ENCODE measurements at places on chromosomes 2 and 18. TPM values are rescaled to one million over a fixed set of nuclear protein-coding genes. Genes with fewer than 3 reads are reported as not detected.

Gene TMEM169
- 1.2 TPM for total RNA-seq

Gene TUBA3E
- not detected for total RNA-seq

Gene UGT1A8
- not detected for total RNA-seq

Gene CFC1
- total RNA-seq: not detected

Gene CYP26B1
- total RNA-seq: not detected

Gene ZNG1B
- total RNA-seq: 36.4 TPM

Gene HRH4
- total RNA-seq: not detected

Gene ID2
- 263 TPM for total RNA-seq

GRCh38 chr2:198587741-198588140 lies 783.3 kb downstream of the PLCL1 start:
- no peak overlapping the region for H3K4me3 ChIP-seq
- no peak overlapping the region for H3K27ac ChIP-seq
- no peaks in the 10 kb centered on the region for H3K4me1 ChIP-seq
- H3K27me3 ChIP-seq: no peaks in the 10 kb centered on the region

DNA sequence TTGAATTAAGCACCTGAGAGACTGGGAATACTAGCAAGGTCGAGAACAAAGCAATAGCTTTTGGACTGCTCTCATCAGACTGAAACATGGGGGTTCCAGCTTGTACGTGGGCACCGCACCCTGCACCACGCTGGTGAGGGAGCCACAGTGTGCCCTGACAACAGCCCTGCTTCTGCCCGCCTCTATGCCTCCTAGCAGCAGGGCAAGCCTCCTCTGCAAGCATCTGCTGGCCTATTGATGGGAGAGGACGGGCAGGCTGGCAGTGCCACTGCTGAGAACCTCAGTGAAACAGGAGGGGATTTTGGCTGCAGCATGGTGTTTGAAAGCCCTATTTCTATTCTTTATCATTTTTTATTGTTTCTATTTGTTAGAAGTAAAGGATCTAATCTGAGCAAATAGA lies 146.1 kb upstream of the OTOS start:
- no peaks in the 10 kb centered on the region for H3K4me1 ChIP-seq
- peak; percentile 4 for DNase-seq
- H3K27ac ChIP-seq: no peak overlapping the region
- H3K36me3 ChIP-seq: no peaks in the 10 kb centered on the region

DNA sequence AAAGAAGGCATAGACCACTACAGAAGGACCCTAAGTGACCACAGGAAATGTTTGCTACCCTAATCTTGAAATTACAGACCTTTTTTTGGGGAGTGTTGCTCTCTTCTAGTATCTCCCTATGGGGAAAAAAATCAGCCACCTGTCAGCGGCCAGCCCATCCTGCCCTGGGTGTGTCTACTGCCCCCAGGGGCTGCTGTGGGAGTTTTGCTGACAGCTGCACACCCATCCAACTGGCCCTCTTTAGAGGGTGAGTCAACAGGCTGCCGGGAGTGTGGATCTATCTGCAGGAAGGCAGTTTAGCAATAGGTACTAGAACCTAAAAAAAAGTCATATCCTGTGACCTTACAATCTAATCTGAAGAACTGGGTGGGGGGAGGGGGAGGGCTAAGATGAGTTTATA lies 796 bp upstream of the DYSF start:
- H3K27ac ChIP-seq: no peak overlapping the region
- no peaks in the 10 kb centered on the region for H3K36me3 ChIP-seq
- peaks cover 31% of the 10 kb centered on the region for H3K27me3 ChIP-seq
- H3K4me3 ChIP-seq: no peak overlapping the region
- peak; percentile 51 for DNase-seq

DNA sequence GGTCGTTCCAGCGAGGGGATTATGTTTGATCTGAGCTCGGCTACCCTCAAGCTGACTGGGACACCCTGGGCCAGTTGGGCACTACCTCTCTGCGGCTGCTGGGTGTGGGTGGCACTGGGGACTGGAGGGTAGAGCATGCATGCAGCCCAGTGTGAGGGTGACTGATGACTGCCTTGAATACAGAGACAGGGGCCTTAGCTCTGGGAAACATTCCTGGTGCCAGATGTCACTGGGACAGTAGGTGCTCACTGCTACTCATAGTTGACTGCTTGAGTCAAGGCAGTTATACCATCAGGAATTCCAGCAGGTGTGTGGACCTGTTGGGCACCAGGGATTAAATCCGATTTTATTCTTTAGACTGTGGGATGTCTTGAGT lies 33.6 kb upstream of the ATP6V1B1 start:
- peaks cover 9% of the 10 kb centered on the region for H3K4me1 ChIP-seq
- no peak for DNase-seq
- H3K4me3 ChIP-seq: no peak overlapping the region
- no peak overlapping the region for H3K27ac ChIP-seq
- H3K36me3 ChIP-seq: no peaks in the 10 kb centered on the region
- H3K27me3 ChIP-seq: peaks cover 91% of the 10 kb centered on the region

- no peak for DNase-seq
- peaks cover 73% of the 10 kb centered on the region for H3K4me1 ChIP-seq
- no peak overlapping the region for H3K4me3 ChIP-seq
- no peaks in the 10 kb centered on the region for H3K27me3 ChIP-seq
Measured at GRCh38 chr2:43566461-43566729, 29.4 kb downstream of the THADA start.

- no peak for DNase-seq
- H3K27ac ChIP-seq: no peak overlapping the region
- no peaks in the 10 kb centered on the region for H3K36me3 ChIP-seq
- H3K27me3 ChIP-seq: no peaks in the 10 kb centered on the region
Measured at GRCh38 chr2:180747728-180748127, 232.7 kb upstream of the UBE2E3 start.

- H3K36me3 ChIP-seq: no peaks in the 10 kb centered on the region
- no peak for DNase-seq
- no peak overlapping the region for H3K27ac ChIP-seq
- H3K4me3 ChIP-seq: no peak overlapping the region
- peaks cover 2% of the 10 kb centered on the region for H3K27me3 ChIP-seq
Measured at GRCh38 chr2:151053661-151053990, 208.0 kb downstream of the RBM43 start.

GRCh38 chr18:12113999-12114646 lies 20.5 kb downstream of the ANKRD62 start:
- DNase-seq: no peak
- no peaks in the 10 kb centered on the region for H3K36me3 ChIP-seq
- H3K4me3 ChIP-seq: no peak overlapping the region
- H3K4me1 ChIP-seq: no peaks in the 10 kb centered on the region
- no peak overlapping the region for H3K27ac ChIP-seq

DNA sequence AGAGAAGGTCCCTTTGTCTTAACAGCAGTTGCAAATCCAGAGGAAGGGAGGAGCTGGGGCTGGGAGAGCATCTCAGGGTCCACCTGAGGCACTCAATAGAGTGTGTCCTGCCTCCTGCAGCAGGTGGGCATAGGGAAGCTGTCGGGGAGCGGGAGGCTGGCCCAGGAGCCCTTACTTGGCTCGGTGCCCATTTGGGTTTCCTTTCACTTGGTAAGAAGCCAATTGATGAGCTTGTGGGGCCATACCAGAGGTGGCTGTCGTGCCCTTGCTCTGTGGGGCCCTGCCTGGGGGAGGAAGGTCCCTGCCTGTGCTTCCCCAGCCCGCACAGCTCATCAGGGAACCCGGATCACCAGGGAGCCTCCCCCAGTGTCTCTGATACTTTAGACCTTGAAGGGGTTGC lies 229.7 kb downstream of the DYSF start:
- H3K27me3 ChIP-seq: no peaks in the 10 kb centered on the region
- DNase-seq: no peak
- H3K27ac ChIP-seq: no peak overlapping the region
- H3K4me3 ChIP-seq: no peak overlapping the region
- no peaks in the 10 kb centered on the region for H3K36me3 ChIP-seq

GRCh38 chr2:31859959-31860358 lies 150.8 kb downstream of the MEMO1 start:
- H3K4me1 ChIP-seq: no peaks in the 10 kb centered on the region
- DNase-seq: no peak
- no peaks in the 10 kb centered on the region for H3K27me3 ChIP-seq
- H3K36me3 ChIP-seq: peaks cover 3% of the 10 kb centered on the region
- no peak overlapping the region for H3K27ac ChIP-seq
- H3K4me3 ChIP-seq: no peak overlapping the region

- no peaks in the 10 kb centered on the region for H3K27me3 ChIP-seq
- no peak overlapping the region for H3K27ac ChIP-seq
- DNase-seq: no peak
- H3K36me3 ChIP-seq: no peaks in the 10 kb centered on the region
- no peak overlapping the region for H3K4me3 ChIP-seq
Measured at GRCh38 chr2:200155652-200156051, 150.8 kb upstream of the SPATS2L start.

- H3K27ac ChIP-seq: no peak overlapping the region
- DNase-seq: no peak
- no peaks in the 10 kb centered on the region for H3K27me3 ChIP-seq
- no peaks in the 10 kb centered on the region for H3K4me1 ChIP-seq
- H3K4me3 ChIP-seq: no peak overlapping the region
- no peaks in the 10 kb centered on the region for H3K36me3 ChIP-seq
Measured at GRCh38 chr2:66683599-66683998, 248.7 kb downstream of the MEIS1 start.

DNA sequence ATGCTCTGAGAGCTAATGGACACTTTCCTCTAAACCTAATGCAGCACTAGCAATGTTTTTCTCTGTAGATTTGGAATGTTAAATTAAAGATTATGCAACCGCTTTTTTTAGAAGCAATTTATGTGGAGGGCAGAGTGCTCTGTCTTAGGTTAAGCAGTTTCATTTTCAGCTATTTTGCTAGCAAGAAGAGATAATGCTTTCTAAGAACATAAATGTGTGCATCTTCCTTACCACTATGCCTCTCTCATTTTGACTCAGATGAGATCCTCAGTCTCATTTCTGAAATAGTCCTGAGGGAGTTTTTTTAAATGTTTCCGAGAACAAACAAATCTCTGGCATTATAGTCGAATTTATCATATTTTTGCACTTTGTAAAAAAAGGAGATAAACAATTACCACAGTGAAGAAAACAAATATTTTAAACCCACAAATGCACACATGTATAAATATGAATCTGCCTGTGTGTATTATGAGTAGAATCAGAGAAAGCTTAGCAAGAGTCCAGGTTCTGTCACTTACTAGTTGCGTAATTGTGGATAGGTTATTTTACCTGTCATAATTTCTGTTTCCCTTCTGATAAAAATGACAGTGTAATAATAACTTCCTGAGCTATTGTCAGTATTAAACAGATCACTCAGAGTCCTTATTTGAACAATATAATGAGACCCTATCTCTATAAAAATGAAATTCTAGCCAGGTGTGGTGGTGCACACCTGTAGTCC lies 207.7 kb upstream of the CRIM1 start:
- H3K27ac ChIP-seq: peak overlapping the region; percentile 65
- H3K4me3 ChIP-seq: peak overlapping the region; percentile 41
- no peaks in the 10 kb centered on the region for H3K27me3 ChIP-seq
- H3K4me1 ChIP-seq: peaks cover 29% of the 10 kb centered on the region
- H3K36me3 ChIP-seq: peaks cover 3% of the 10 kb centered on the region

DNA sequence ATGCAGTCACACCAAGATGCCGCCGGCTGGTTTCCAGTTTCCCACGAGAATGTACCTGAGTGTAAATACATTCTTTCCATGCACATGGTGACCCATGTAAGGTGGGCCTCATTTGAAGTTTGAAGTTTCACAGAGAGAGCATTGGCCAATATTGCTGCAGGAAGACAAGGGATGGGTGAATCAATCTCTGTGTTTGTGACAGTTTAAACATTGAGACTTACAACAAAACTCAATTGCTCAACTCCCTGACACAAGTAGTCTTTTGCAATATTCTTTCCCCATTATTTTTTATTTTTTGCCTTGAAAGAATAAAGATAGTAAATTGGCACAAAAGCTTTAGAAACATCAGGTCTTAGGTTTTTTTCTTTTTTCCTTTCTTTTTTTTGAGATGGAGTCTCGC lies 5.1 kb downstream of the SERPINB2 start:
- no peaks in the 10 kb centered on the region for H3K36me3 ChIP-seq
- H3K27ac ChIP-seq: no peak overlapping the region
- peaks cover 5% of the 10 kb centered on the region for H3K27me3 ChIP-seq

GRCh38 chr2:126253669-126254068 lies 402.3 kb upstream of the GYPC start:
- no peaks in the 10 kb centered on the region for H3K36me3 ChIP-seq
- H3K27ac ChIP-seq: no peak overlapping the region
- no peak for DNase-seq
- no peak overlapping the region for H3K4me3 ChIP-seq
- no peaks in the 10 kb centered on the region for H3K27me3 ChIP-seq

DNA sequence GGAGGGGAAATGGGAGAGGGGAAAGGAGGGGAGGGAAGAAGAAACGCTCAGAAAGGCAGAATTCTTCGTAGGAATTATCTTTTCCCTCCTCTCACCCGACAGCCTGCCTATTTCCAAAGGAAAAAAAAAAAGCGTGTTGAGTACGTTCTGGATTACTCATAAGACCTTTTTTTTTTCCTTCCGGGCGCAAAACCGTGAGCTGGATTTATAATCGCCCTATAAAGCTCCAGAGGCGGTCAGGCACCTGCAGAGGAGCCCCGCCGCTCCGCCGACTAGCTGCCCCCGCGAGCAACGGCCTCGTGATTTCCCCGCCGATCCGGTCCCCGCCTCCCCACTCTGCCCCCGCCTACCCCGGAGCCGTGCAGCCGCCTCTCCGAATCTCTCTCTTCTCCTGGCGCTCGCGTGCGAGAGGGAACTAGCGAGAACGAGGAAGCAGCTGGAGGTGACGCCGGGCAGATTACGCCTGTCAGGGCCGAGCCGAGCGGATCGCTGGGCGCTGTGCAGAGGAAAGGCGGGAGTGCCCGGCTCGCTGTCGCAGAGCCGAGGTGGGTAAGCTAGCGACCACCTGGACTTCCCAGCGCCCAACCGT lies at the start of gene GAD1:
Gene GAD1 (plus strand): TSS at position 384 of the 589 bp plus-strand sequence. CDS start 1,705 bp downstream, outside the sequence.
- H3K4me1 ChIP-seq: peaks cover 59% of the 10 kb centered on the region
- H3K27me3 ChIP-seq: peaks cover 88% of the 10 kb centered on the region
- peaks cover 2% of the 10 kb centered on the region for H3K36me3 ChIP-seq

- peaks cover 6% of the 10 kb centered on the region for H3K4me1 ChIP-seq
- H3K4me3 ChIP-seq: no peak overlapping the region
- H3K27me3 ChIP-seq: peaks cover 3% of the 10 kb centered on the region
- DNase-seq: no peak
- no peaks in the 10 kb centered on the region for H3K36me3 ChIP-seq
Measured at GRCh38 chr2:188983427-188984064, 9.4 kb downstream of the COL3A1 start.

- no peak overlapping the region for H3K4me3 ChIP-seq
- H3K4me1 ChIP-seq: no peaks in the 10 kb centered on the region
Measured at GRCh38 chr2:2714408-2714807, 383.3 kb upstream of the MYT1L start.

All from activated CD8-positive, alpha-beta T cell treated with anti-CD3 and anti-CD28 coated beads, Interleukin-2, amount 10 ng/mL, durations not matched to agents 7 days and 5 days (primary cell).